ENCODE measurements at places on chromosomes 13 and 19.

DNA sequence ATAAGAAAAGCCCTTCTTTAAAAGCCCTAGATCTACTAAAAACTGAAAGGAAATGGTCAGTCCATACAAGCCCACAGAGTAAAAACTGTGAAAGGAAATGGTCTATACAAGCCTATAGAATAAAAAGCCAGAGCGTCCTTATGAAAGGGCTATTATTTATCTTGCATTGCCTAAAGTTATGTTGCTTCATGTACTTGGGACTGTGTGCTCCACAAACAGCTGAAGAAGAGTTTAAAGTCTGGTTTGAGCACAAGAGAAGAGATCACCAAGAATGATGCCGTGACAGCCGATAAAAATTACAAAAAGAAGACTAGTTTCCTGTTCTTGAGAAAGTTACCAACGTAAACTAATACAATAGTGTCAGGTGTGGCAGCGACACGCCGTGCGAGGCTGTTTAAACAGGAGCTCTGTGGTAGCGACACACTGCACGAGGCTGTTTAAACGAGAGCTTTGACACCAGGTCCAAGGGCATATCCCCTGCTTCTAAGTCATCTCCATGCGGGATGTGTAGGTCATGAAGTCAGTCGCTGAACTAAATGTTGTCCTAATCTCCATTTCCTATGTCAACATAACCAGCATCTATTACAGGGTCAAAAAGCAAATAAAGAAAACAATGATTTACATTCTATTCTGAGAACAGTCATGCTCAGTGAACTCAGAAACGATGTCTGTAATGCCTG is 24.9 kb downstream of the PCID2 start:
- no peak for DNase-seq

DNA sequence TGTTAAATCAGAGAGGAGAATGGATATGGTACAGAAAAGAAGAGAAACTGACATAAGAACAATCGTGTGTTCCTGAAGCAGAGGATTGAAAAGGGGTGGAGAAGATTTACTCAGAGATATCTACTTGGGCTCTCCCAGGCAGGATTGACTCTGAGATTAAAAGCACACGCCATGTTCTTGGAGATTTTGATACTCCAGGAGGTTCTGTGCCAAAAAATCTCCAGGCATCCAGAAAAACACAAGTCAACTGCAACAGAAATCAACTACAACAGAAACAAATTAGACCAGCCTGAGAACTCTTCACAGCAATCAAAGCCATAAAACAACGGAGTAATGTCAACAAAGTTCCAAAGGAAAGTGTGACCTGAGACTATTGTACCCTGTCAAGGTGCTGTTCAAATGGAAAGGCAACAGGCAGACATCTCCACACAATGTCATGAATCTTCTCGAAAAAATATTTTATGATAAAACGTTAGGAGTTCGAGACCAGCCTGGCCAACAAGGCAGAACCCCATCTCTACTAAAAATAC is 104.2 kb downstream of the UBL3 start:
- no peak for DNase-seq

GRCh38 chr13:109684084-109684823 is 102.1 kb downstream of the IRS2 start:
- DNase-seq = no peak

DNA sequence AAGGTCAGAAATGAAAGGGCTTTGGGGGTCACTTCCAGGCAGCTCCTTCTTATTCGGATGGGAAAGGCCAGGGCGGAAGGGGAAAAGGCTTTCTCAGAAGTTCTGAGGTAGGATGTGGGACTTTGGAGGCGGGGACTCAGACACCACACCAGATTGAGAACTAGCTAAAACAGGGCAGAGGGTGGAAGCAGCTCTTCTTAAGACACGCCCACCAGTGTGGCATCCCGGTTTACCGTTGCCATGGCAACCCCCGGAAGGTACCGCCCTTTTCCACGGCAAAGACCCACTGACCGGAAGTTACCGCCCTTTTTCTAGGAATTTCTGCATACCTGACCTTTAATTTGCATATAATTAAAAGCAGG is 3.8 kb upstream of the LILRA5 start:
- no peak for DNase-seq

DNA sequence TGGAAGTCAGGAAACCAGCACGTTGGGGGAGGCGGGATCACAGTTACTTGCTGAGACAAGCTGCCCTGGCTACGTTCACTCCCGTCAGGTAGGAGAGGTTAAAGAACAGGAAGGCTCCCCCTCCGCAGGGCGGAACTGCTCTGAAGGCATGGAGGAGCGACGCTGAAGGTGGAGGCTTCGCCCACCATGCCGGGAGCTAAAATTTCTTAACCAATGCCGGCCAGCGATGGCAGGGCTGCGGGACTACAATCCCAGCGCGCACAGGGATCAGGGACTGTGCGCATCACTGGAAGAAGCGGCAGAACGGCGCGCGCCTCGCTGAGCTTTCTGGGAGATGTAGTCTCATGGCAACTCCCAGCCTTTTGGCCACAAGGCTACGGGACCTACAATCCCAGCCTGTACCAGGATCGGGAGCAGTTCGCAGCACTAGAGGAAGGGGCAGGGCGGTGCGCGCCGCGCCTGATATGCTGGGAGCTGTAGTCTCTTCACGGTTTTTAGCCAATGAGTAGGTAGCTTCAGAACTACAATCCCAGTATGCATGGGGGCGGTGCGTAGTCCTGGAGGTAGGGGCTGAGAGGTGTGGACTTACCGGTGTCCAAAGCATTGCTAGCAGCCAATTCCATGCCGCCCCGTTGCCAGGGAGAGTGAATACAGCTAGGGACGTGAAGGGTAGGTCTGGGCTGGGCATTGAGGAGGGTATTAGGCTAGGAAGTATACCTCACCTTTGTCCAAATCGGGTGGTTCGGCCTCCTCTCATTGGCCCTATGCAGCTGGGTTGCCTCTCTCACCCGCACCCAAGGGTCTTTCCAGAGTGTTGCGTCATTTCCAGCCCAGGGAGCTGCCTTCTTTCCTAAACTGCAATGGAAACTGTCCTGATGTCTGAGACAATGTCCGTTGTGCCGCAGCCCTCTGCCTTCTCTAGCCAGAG is 12.8 kb upstream of the ZNF682 start:
- DNase-seq = peak; percentile 99

- no peak for DNase-seq
These were observed 13.6 kb downstream of the UBAC2 start for GRCh38 chr13:99214232-99214631.

- no peak for DNase-seq
These were observed 3.3 kb upstream of the KLK11 start for GRCh38 chr19:51029718-51030117.

All from amygdala (tissue), 56 donors.